Right kidney (tissue), 9 donors: ENCODE measurements at places on chromosomes 1 and 21.

- DNase-seq = no peak
These were observed 10.2 kb downstream of the USP16 start for GRCh38 chr21:29034678-29035077.

DNA sequence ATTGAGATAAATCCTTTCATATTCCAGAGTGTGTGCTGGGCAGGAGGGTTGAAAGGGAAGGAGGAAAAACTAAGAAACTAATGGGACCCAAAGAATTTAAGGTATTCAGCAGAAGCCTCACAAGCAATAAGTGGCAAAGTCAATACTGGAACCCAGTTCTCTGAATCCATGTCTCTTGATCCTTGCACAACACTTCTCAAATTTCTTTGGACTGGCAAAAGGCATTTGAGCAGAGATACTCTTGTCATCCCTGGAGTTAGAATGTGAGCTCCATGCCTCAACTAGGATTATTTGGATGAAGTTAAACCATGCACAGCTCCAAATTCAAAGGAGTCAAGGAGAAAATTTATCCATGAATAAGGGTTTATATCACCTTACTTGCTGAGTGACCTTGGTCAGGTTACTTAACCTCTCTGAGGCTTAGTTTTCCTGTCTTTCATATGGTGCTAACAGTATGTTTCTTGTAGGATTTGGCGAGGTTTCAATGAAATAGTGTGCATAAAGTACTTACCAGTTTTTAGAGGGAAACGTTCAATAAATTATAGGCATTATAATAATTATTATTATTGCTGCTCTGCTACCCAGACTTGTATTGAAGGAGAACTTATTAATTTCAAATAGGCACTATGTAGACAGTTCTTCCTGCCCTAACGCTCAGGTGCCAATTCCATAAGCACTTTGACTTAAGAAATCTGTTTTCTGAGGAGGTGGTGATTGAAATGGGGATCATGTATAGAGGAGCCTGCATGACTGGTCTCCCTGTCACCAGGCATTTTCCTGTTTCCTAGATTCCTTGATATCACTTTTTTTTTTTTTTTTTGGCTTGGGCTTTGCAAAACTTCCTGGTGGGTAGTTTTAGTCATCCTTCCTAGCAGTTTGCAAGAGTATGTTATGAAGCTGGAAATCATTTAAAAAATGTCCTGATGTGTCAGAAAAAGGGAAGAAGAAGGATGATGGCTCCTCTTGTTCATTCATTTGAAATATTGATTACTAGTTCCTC is 125.0 kb upstream of the JUN start:
- DNase-seq = no peak

GRCh38 chr1:150999051-150999674 is 7.5 kb downstream of the MINDY1 start:
- DNase-seq = no peak

DNA sequence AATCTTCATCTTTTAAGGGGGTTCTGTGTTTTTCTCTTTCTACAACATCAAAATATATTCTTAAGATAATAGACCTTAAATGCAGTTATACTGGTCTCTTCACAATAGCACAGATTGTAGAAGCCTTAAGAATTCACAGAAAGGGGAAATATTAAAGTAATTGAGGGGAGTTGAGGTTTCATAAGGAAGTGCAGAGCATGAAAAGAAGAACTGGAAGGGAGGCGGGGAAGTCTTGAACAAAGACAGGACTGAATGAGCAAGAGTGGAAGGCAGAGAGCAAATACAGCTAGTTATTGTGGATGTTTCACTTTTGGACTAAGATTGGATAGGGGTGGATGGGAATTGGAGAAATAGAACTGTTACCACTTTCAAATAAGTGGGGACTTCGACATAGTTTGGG is 67.7 kb downstream of the PTGER3 start:
- no peak for DNase-seq

DNA sequence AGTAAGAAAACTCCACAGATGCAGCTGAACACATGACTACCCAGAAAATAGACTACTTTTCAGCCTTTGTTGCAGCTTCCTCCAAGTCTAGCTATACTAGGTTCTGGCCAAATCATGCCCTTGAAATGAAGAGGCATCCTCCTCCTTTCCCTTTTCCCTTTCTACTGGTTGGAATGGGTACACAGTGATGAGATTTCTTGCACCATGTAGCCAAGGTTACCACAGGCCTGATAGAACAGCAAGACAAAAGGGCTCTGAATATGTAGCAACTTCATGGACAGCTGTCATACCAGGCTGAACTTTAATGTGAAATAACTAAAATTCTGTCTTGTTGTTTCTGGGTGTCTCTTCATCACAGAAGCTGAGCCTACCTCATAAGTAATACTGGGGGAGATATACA is 146.5 kb downstream of the PDE4B start:
- DNase-seq = no peak

DNA sequence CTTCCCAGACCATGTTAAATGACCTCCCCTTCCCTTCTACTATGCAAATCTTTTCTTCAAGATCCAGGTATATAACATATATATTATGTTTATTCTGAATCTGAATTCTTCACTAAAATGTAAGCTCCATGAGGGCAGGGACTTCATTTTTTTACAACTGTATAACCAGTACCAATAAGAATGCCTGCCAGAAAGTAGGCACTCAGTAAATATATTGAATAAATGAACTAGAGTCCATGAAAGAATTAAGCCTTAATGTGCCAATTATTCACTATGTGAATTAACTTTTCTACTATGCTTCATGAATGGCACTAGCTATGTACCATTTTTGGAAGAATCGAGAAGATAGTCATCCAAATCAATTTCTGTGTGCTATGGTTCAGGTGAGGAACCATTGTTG is 60.1 kb downstream of the SH3GLB1 start:
- DNase-seq = no peak

DNA sequence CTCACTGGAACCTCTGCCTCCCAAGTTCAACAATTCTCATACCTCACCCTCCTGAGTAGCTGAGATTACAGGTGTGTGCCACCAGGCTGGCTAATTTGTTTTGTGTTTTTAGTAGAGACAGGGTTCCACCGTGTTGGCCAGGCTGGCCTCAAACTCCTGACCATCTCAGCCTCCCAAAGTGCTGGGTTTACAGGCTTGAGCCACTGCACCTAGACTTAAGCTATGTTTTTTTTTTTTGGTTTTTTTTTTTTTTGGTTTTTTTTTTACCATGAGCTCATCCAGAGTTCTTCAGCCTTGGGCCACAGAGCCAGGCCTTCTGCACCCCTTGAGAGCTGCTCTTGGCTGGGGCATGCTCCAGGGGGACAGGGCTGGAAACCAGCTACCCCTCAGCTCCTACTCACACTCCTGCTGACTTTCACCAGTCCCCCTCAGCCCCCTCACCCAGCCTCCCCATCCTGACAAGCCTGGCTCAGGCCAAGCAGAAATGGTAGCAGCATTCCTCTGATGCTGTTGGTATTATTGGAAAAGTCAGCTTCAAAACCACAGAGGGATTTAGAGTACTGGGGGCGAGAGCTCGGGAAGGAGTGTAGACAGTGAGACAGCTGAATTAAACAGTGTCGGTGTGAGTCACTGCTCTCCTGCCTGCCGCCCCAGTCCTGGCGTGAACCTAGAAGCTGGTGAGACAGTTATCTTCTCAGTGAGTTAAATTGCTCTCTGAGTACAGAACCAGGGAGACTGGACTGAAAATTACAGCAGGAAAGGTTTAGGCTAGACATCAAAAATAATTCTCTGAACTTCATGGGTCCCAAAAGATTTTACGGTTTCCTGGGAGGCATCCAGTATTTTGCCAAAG is 63.7 kb downstream of the NAV1 start:
- DNase-seq = no peak
